Mesothelial cell of epicardium (in vitro differentiated cells): ENCODE measurements at places on chromosomes 1 and 21. TPM values are rescaled to one million over a fixed set of nuclear protein-coding genes. Genes with fewer than 3 reads are reported as not detected.

NPHS2 gene
- total RNA-seq: not detected in 3 replicates

AURKAIP1 gene
- 75.5 to 78.6 TPM (median 78.3 TPM) in 3 replicates for total RNA-seq

AZIN2 gene
- total RNA-seq: 9.6 to 15.1 TPM (median 14.4 TPM) in 3 replicates

SPATA1 gene
- total RNA-seq: 0.82 to 1.3 TPM (median 1.2 TPM) in 3 replicates

SYT2 gene
- 3.1 to 3.3 TPM (median 3.1 TPM) in 3 replicates for total RNA-seq

DNA sequence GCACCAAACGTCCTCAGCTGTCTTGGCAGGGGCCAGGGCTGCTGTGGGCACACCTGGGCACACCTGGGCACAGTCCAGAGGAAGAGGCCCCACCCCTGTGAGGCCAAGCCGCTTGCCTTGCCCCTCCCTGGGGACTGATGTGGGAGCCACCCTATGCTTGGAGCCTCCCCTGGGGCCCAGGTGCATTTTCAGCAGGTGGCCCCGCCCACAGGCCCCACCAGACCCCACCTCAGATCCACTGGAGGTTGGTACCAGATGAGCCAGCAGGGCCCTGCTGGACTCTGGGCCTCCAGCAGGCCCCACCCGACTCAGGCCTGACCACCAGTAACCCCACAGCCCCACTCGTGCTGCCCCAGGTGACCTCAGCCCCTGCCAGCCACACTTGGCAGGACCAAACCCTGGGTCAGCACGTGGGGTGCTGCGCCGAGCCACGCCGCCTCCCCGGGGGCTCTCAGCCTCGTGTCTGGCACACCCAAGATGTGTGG is 8.8 kb downstream of the SLC19A1 start:
- peaks cover 10% of the 10 kb centered on the region for H3K36me3 ChIP-seq
- no peak for DNase-seq
- H3K4me1 ChIP-seq: peaks cover 9% of the 10 kb centered on the region
- H3K4me3 ChIP-seq: no peak overlapping the region
- H3K27ac ChIP-seq: no peak overlapping the region
- H3K27me3 ChIP-seq: no peaks in the 10 kb centered on the region

DNA sequence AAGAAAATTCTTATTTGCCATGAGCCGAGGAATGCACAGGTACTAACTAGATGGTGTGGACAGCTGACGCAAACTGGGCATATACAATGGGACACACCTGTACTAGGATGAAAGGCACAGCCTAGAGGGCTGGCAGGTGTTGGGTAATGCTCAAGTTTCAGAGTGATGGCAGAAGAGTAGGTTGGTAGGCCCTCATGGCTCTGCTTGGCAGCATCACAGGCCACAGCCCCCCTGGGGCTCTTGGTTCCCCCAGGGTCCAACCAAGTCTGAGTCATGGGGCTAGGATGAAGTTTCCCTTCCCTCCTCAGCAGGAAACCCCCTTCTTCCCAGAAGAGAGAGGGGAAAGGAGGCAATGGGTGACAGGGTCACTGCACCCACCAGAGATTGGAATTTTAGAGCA is 35.2 kb downstream of the SPEN start:
- H3K27me3 ChIP-seq: no peaks in the 10 kb centered on the region
- DNase-seq: no peak
- H3K36me3 ChIP-seq: peaks cover 6% of the 10 kb centered on the region
- peaks cover 29% of the 10 kb centered on the region for H3K4me1 ChIP-seq
- peak overlapping the region; percentile 24 for H3K27ac ChIP-seq

- H3K4me1 ChIP-seq: peaks cover 24% of the 10 kb centered on the region
- H3K27me3 ChIP-seq: no peaks in the 10 kb centered on the region
- H3K27ac ChIP-seq: no peak overlapping the region
- no peak for DNase-seq
- peaks cover 23% of the 10 kb centered on the region for H3K36me3 ChIP-seq
Measured at GRCh38 chr1:23453455-23454000, 29.0 kb upstream of the TCEA3 start.

GRCh38 chr1:46465981-46466476 is 23.6 kb upstream of the DMBX1 start:
- peaks cover 6% of the 10 kb centered on the region for H3K4me1 ChIP-seq
- no peak for DNase-seq
- peaks cover 96% of the 10 kb centered on the region for H3K27me3 ChIP-seq
- no peaks in the 10 kb centered on the region for H3K36me3 ChIP-seq

DNA sequence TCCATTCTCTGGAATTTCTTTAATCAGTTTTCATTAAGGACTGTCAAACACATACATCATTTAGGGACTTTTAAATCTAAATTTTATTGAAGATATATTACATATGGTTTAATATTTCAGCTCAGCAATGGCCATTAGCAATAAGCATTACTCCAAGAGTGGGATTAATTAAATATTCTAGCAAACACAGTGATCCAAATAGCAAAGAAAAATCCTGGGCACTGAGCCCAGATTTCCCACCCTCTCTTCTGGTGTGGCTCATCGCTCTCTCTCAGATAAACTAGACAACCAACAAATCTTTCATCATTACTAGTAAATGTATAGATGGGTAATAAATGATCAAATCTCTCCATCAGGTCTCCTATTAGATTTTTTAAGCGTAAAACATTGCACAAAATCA is 53.5 kb upstream of the FOXD3 start:
- H3K27me3 ChIP-seq: peaks cover 13% of the 10 kb centered on the region
- no peaks in the 10 kb centered on the region for H3K36me3 ChIP-seq

DNA sequence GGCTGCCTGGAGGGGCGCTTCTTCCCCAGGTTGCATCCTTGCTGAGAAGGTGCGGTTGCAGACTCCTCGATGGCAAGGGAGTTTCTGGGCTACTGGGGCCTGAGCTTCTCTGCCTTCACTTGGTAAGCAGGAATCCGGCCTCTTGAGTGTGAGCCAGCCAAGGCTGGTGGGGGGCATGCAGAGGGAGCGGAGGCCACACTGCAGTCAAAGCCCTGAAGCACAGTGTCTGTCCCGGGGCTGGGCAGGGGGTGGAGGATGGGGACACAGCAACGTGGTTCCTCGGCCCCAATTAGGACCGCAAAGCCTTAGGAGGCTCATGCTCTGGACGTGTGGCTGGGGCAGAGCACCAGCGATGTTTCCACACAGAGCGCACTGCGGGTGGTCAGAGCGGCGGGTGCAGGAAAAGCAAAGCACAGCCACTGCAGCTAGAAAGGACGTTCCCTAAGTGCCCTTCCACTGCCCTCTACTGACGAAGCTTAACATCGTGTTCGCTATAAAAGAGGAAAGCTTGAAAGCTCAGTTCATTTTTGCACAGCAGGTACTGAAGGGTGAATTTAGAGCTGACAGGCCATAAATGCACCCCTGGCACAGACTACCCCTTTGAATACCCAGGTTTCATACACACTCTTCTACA is 60.7 kb upstream of the COG2 start:
- no peak overlapping the region for H3K27ac ChIP-seq
- H3K4me3 ChIP-seq: no peak overlapping the region
- no peak for DNase-seq
- H3K36me3 ChIP-seq: no peaks in the 10 kb centered on the region
- H3K4me1 ChIP-seq: no peaks in the 10 kb centered on the region

- H3K4me1 ChIP-seq: no peaks in the 10 kb centered on the region
- H3K27me3 ChIP-seq: no peaks in the 10 kb centered on the region
- DNase-seq: no peak
- H3K4me3 ChIP-seq: no peak overlapping the region
- H3K36me3 ChIP-seq: peaks cover 4% of the 10 kb centered on the region
- H3K27ac ChIP-seq: no peak overlapping the region
Measured at GRCh38 chr1:178025613-178026356, 55.9 kb upstream of the SEC16B start.

DNA sequence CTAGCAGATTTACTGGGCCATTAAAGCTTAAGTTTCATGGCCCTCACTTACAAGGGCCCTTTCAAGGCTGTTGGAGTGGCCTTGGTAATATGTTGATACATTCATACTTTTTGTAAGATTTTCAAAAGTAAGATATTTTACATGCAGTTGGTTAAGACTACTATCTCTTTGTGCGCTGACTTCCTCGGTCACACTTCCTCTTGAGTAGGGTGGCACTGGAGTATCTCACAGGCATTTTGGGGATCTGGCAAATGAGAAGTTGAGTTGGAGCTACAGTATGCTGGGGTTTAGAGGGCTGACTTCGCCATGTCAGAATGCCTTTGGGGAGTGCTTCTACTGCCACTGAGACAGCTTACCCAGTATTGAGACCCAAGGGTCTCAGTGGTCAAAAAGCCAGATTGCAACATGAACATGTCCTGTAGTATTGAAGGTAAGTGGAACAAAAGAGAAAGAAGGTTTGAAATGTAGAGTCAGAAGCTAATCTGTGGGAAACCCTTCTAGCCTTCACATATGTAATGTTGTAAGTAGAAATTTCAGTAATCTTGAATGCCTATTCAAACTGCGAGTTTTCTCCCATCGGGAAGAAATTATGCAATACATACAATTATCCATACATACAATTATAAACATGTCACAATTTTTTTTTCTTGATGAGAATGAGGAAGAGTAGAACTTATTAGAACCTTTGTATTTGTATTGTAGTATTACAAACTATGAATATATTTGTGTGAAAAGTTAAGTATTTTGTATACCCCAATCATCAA is 32.3 kb upstream of the RALGPS2 start:
- no peak overlapping the region for H3K4me3 ChIP-seq

- no peak overlapping the region for H3K27ac ChIP-seq
- H3K4me3 ChIP-seq: no peak overlapping the region
- DNase-seq: no peak
- no peaks in the 10 kb centered on the region for H3K27me3 ChIP-seq
- H3K4me1 ChIP-seq: peaks cover 19% of the 10 kb centered on the region
Measured at GRCh38 chr21:42155045-42155855, 63.7 kb upstream of the ABCG1 start.

- no peaks in the 10 kb centered on the region for H3K36me3 ChIP-seq
- H3K27ac ChIP-seq: no peak within 1 kb of the TSS
- H3K4me3 ChIP-seq: peak within 1 kb of the TSS; percentile 70
- peak; percentile 44 for DNase-seq
Measured at GRCh38 chr1:224615861-224616755, at the start of gene CNIH3. CNIH3 (plus strand) TSS chr1:224616317; CDS start chr1:224617175, 858 bp downstream.

GRCh38 chr1:173454966-173455524 is 22.1 kb upstream of the PRDX6 start:
- H3K4me3 ChIP-seq: no peak overlapping the region
- H3K27ac ChIP-seq: no peak overlapping the region
- peaks cover 6% of the 10 kb centered on the region for H3K36me3 ChIP-seq
- H3K27me3 ChIP-seq: no peaks in the 10 kb centered on the region
- no peaks in the 10 kb centered on the region for H3K4me1 ChIP-seq

GRCh38 chr1:6724517-6725141 is 23.0 kb upstream of the DNAJC11 start:
- peaks cover 12% of the 10 kb centered on the region for H3K4me1 ChIP-seq
- DNase-seq: no peak
- H3K27me3 ChIP-seq: no peaks in the 10 kb centered on the region
- H3K27ac ChIP-seq: peak overlapping the region; percentile 80
- no peaks in the 10 kb centered on the region for H3K36me3 ChIP-seq

- DNase-seq: no peak
- H3K27ac ChIP-seq: no peak overlapping the region
- H3K36me3 ChIP-seq: no peaks in the 10 kb centered on the region
Measured at GRCh38 chr1:88302843-88303486, 381.1 kb upstream of the PKN2 start.

DNA sequence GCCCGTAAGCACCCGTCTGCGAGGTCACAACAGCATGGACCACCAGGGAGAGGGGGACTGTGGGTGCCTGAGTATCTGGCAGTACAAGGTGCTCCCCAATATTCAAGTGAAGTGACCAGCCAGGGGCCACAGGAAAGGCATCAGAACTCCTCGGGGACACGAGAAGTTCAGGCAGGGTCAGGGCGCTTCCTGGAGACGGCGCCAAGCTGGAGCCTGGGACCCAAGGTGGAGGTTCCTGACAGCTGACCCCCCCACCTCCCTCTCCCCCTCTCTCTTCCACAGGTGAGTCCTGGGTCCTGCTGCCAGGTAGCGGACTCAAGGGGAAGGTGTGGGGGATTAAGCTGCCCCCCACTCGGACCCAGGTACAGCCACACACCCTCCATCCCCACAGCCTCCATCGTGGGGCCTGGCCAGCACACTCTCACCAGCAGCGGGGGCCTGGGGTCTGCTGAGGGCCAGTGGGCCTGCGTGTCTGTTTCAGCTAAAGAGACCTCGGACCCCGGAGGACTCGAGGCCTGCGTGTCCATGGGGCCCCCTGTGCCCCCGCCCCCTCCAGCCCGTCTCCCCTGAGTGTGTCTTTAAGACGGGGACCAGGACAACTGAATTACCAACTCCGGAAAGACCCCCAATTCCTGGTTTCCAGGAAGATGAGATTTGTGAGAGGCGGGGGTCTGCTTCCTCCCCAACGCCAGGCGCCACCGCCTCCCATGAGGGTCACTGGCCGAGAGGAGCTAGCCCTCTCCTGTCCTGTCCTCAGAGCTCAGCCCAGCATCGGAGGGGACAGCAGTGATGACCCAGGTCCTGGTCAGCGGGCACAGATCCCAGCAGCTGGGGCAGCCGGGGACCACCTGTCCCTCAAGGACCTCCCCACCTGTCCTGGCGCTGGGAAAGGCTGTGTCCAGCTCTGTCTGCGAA is 6.2 kb downstream of the TNFRSF18 start:
- no peaks in the 10 kb centered on the region for H3K36me3 ChIP-seq
- peaks cover 7% of the 10 kb centered on the region for H3K27me3 ChIP-seq
- no peak overlapping the region for H3K27ac ChIP-seq
- peaks cover 4% of the 10 kb centered on the region for H3K4me1 ChIP-seq
- no peak for DNase-seq

DNA sequence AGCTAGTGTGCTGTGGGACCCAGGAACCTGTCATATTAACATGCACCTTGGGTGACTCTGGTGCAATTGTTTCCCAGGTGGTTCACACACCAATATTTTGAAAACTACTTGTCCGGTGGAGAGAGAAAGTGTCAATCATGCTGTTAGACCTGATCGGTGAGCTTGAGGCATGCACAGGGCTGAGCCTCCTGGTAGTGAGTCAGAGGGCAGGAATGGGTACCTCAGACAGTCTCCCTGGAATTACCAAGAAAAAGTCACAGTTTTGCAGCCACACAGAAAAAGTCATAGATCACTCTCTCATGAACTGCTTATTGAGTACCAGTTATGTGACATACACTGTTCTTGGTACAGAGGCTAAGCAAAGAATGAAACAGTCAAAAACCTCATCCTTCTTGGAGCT is 140.1 kb upstream of the NFIA start:
- H3K36me3 ChIP-seq: no peaks in the 10 kb centered on the region
- H3K27me3 ChIP-seq: no peaks in the 10 kb centered on the region
- peaks cover 28% of the 10 kb centered on the region for H3K4me1 ChIP-seq

DNA sequence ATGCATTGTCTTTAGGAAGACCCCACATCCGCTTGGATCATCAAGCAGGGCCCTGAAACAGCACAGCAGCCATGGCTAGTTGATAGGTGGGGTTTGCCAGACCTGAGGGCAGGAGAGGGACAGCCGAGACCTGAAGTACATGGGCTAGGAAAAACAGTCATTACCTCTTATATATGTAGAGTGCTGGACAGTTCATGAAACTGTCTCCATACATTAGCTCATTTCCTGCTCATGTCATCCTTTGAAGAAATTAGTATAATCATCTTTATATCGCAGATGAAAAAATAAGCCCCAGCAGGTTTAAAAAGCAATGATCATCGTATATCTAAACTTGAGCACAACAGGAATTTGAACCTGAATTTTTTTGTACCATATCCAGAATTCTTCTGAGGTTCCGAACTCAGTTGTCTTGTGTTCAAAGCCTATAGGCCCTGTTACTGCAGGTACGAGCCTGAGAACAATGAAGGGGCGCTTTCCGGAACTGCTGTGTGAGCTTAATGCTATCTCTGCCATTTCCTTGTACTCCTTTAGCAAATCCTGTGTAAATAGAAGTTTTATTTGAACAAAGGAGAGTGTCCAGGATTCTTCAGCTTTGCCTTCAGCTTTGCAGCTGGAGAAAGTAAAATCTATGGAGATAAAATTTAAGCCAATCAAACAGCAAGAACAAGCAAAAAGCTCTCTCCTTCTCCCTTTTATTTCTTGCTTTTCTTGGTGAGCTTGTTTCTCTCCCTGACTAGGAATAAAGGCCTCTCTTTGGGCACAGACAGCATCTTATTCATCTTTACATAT is 32.4 kb upstream of the DUSP10 start:
- H3K4me1 ChIP-seq: peaks cover 5% of the 10 kb centered on the region
- peaks cover 1% of the 10 kb centered on the region for H3K27me3 ChIP-seq
- no peak for DNase-seq
